ENCODE measurements at places on chromosomes 13 and 19. TPM values are rescaled to one million over a fixed set of nuclear protein-coding genes. Genes with fewer than 3 reads are reported as not detected.

The ZNF723 gene
- total RNA-seq, result not detected

The CDADC1 gene
- total RNA-seq, result 9.1 TPM

The IZUMO4 gene
- 3.0 TPM for total RNA-seq

The WDR88 gene
- total RNA-seq, result not detected

The SBK2 gene
- not detected for total RNA-seq

The KL gene
- 0.49 TPM for total RNA-seq

The RASAL3 gene
- 0.25 TPM for total RNA-seq

The ZNF296 gene
- total RNA-seq, result under 0.01 TPM

Measured in temporal lobe (tissue), 4 donors.